ENCODE measurements at places on chromosomes 7 and 10.

- DNase-seq = no peak
Observed at GRCh38 chr7:7504910-7505704, 30.6 kb downstream of the COL28A1 start.

DNA sequence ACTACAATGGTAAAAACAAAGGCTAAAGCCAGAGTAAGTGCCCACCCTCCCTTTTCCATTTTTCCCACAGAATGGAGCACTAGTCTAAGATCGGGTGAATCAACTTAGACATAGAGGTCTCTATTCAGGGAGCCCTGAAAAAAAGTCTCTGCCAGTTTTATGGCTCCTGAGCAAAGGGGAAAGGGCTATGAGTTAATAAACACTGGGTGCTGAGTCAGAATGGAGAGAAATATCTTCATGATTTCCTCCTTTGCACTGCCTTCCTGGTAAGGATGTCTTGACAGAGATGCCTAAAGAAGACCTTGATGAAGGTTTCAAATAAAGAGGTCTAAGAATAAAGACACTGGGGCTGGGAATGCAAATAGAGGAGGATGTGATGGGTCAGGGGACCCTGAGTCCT is 607.4 kb upstream of the MBL2 start:
- no peak for DNase-seq

DNA sequence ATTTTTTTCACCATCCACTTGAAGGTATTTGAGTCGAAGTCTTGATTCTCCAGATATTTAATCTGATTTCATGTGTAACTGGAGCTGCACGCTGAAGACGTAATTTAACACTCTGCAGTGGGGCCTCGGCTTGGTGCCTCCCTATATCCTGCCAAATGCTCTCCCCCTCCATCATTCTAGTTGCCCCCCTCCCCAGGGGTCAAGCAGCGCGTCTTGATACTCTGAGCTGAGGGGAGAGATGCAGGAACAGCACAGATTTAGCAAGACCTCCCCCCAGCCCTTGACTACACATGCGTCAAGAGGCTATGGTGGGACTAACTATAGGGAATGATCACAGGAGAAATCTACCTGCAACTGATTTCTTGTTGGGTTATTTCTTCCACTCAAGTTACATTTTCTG is 85.8 kb downstream of the PRPF18 start:
- DNase-seq = no peak

DNA sequence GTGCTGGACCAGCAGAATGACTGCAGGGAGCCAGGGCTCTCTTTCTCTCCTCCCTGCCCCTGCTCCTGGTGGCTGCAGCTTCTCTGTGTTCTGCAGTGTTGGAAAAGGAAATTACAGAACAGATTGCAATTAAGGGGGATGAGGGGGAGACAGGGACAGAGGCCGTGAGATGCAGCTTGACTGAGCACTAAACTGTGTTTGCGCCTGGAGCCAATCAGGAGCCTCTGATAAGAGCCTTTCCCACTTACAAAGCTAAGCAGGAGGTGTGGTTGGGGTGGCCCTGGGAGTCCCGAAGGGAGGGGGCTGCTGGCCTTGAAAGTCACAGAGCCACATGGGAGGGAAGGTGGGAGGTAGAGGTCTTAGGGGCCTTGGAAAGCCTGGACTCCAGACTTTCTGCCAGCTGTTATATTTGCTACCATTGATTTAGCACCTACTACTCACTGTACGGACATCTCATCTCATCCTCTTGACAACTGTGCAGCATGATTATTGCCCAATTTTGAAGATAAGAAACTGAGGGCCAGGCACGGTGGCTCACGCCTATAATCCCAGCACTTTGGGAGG is 26.7 kb downstream of the TRIM8 start:
- DNase-seq = no peak

DNA sequence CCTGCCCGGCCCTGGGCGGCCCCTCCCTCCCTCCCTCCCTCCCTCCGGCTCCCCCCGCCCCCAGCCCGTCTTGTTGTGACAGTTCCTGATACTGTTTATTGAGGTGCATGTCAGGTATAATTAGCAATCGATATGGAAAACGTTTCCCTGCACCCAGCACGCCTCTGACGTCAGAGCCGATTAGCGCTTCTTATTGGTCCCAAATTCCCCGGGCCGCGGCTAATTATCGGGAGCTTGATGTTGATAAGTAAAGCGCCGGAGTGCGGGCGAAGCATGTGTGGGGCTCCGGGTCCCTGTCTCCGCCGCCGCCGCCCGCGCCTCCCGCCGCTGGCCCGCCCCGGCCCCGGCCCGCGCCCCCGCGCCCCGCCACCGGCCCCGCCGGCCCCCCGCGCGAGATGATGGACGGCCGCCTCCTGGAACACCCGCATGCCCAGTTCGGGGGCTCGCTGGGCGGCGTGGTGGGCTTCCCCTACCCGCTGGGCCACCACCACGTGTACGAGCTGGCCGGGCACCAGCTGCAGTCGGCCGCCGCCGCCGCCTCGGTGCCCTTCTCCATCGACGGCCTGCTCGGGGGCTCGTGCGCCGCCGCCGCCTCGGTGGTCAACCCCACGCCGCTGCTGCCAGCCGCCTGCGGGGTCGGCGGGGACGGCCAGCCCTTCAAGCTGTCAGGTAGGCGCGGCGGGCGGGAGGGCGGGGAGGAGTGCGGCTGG is at the start of gene UNCX:
Gene UNCX, plus strand, starts transcription at position 250 of the 710 bp plus-strand sequence. Its CDS starts 146 bp downstream, at position 396.
- no peak for DNase-seq

DNA sequence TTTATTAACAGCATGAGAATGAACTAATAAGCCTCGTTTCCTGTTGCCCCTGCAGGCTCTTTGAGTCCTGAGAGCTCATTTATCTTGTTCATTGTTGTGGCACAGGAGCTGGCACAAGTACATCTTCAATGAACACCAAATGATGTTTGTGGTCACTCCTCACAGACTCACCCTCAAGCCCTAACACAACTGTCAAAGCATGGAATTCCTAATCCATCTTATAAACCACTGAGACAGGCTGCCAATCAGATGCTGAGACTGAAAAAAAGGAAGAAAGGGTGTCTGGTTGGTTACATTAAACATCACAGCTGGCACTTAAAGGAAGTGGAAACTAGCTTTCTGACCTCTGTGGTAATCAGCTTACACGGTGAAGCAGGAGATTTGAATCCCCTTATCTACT is 7.7 kb upstream of the CCDC172 start:
- no peak for DNase-seq

GRCh38 chr10:121696854-121697253 is 98.6 kb upstream of the FGFR2 start:
- no peak for DNase-seq

DNA sequence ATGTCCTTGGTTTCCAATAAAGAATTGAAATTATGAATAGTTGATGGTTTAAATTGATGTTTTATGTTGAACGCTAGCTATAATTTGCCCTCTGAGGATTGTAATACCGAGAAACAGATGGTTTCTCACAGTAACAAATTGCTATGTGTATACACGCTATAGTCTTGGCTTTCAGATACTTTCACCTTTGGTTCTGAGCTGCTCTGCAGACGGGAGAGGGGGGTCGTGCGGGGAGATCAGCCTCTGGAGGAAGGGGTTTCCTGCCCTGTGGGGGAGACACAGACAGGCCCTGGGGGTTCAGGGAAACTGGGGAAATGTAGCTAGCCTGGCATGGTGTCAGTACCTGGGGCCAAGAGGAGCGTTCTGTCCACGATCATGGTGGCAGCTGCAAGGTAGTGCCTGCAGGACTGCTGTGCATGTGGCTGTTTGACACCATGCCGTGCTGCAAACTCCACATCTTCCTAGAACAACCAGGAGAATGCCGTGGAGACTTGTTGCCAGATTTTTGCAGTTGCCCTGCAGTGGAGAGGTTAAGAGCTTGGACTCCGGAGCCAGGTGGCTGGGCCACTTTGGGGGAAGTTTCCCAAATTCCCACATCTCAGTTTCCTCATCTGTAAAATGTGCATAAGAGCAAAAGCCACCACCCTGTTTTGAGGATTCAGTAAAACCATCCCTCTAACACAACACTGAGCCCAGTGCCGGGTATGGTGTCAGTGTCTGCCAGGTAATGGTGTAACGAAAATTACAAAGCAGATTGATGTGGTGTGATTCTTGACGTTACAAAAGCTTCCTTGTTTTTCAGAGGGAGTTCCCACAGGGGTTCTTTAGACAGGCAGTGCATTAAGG is 167.9 kb downstream of the CUX1 start:
- DNase-seq = peak; percentile 17

DNA sequence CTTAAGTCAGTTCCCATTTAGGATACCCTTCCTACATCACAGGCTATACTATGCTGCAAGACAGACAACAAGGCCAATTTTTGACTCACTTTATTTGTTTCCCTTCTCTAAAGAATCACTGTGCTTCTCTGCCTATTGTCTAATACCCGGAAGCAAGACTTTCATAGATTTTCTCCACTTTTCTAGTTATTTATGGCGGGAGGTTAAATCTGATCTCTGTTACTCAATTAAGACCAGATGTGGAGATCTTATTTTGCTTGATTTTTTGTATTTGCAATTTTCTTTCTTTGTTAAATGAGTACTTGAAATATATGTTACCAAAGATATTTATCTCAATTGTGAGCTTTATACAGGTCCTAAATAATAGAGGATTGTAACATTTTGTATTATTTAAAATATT is 511.5 kb downstream of the ATRNL1 start:
- DNase-seq = no peak

GRCh38 chr10:119706521-119707278 is 19.1 kb upstream of the INPP5F start:
- DNase-seq = no peak

GRCh38 chr10:108862676-108863350 is 1060.5 kb downstream of the XPNPEP1 start:
- no peak for DNase-seq

GRCh38 chr10:132142396-132143161 is 44.2 kb upstream of the DPYSL4 start:
- DNase-seq = no peak
